CD4-positive, alpha-beta T cell treated with Interleukin-1 beta for 1 hour (primary cell): ENCODE measurements at places on chromosomes 3 and 15.

GRCh38 chr3:56347219-56347871 lies 120.9 kb downstream of the ERC2 start:
- no peak for DNase-seq

DNA sequence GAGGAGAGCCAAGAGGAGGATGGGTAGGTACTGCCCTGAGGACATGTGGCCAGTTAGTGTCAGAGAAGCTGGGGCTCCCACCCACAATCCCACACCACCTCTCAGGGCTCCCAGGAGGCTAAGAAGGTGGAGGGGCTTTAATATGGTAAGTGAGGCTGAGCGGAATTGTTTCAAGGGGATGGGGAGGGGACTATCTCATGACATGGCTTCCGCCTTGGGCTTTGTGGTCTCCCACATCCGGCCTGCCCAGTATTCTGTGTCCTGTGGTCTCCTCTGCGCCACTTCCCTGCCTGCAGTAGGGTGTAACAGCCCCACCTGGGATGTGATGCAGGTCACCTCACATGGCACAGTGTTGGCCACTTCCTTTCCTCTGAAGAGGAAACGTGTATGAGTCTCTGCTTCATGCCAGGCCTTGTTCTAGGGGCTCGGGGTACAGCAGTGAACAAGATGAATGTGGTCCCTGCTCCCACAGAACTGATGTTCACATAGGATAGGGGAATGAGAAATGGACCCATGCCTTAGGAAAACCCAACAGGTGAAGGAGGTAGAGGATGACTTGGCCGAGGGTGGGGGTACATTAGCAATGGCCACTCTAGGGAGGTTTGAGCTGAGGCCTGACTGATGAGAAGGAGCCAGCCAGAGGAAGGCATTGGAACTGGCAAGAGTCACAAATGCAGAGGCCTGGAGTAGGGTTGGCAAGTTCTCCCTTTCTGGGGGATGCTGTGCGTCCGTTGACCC lies 3.2 kb downstream of the NEIL1 start:
- DNase-seq: peak; percentile 90

- DNase-seq: no peak
These were observed 45.7 kb downstream of the ADAMTS17 start for GRCh38 chr15:100295939-100296565.

DNA sequence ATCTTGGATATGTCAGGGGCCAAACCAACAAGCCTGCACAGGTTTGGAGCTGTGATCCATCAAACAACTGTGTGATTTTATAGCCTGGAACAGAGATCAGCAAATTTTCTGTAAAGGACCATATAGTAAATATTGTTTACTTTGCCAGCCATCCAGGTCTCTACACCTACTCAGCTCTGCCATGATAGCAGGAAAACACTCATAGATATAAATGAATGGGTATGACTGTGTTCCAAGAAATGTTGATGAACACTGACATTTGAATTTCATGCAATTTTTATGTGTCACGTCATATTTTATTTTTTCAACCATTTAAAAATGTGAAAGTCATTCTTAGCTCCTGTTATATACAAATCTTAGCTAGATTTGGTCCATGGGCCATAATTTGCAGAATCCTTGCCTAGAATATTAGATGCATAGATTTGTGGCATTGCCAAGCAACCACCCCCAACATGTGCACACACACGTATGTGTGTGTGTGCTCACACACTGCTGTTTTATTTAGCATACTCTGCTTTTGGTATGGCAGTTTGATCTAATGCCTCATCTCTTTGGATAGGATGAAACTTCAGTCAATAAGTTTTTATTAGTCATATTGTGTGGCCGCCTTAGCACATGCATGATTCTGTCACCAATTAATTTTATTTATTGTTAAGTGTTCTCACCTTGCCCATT lies 6.4 kb downstream of the ATXN7 start:
- DNase-seq: no peak

DNA sequence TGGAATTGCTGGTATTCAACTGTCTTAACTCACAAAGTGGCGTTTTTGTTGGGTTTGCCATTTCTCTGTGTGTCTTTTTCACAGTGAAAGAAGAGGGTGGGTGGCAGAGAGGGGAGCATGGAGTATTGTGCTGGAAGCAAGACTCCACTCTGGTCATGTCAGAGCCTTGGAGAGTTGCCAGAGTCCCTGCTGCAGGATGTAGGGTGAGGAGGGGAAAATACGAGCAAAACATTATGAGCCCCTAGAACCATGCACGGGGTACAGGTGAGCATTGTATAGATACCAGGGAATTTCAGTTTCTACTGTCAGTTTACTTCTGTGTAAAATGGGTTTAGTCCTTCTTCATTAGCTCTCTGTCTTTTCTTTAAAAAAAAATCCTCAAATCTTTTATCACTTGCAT lies 249.9 kb downstream of the CACNA2D3 start:
- DNase-seq: no peak

- no peak for DNase-seq
These were observed at the start of gene SEMA3B for GRCh38 chr3:50268703-50269451. TSS of gene SEMA3B (plus strand) at chr3:50269147. CDS start at chr3:50269241, 94 bp downstream.

DNA sequence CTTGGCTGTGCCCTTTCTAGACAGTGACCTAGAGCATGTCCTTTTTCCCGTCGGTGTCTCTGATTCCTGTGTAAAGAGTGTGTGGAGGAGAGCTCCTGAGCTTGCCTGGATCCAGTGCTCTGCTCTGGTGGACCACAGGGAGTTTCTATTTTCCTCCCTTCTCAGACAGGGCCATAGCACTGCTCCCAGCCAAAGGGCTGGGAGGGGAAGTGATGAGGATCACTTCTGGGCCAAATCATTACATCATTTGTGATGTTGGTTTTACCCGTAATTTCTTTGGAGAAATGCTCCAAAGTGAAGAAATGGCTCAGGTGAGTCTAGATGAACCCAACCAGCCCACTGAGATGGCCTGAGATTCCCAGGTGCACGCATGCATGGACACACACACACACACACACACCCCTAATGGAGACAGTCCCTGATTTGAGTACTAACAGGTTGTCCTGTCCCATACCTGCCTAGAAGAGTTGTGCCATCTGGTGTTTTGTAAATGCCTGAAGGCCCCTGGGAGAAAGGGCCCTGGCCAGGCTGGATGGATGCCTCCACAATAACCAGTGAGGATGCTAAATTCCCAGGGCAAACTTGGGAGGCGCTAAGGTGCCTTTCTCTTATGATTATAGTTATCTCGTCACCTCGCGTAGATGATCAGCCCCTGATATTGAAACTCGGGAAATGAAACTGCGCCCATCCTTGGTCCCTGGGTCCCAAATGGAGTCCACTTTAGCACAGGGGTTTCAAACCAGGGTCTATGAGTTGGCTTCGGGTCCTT lies 86.9 kb downstream of the ASB7 start:
- no peak for DNase-seq
